Activated naive CD8-positive, alpha-beta T cell treated with anti-CD3 and anti-CD28 coated beads, Interleukin-2, amount 50 U/mL, for 24 hours (primary cell): ENCODE measurements at places on chromosomes 6 and 20.

- H3K27me3 ChIP-seq = no peaks in the 10 kb centered on the region
- peaks cover 74% of the 10 kb centered on the region for H3K4me1 ChIP-seq
- peaks cover 40% of the 10 kb centered on the region for H3K36me3 ChIP-seq
- DNase-seq = peak; percentile 32
These were observed 1.3 kb upstream of the TAPBP start for GRCh38 chr6:33314943-33315792.

DNA sequence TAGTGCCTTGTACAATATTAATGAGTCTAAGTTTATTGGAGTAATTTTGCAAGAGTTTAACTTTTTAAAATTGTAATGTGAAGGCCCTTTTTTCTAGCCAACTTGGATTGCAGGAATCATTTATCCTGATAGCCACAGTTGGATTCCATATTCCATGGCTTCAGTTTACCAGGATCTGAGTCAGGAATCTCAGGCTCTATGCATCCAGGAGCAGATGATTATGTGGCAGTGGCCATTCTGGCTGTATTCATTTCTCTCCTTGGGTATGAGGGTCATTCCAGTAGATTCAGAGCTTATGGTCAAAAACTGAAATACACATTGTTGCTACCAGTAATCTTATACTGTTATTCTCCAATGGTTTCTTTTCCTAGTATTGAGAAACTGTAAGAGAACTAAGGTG, 2.9 kb downstream of the AIG1 start:
- H3K27me3 ChIP-seq = no peaks in the 10 kb centered on the region
- H3K27ac ChIP-seq = no peak overlapping the region
- H3K4me1 ChIP-seq = peaks cover 27% of the 10 kb centered on the region

GRCh38 chr6:99434702-99435530, 9.8 kb upstream of the PNISR start:
- no peak for DNase-seq
- H3K36me3 ChIP-seq = peaks cover 7% of the 10 kb centered on the region
- no peaks in the 10 kb centered on the region for H3K27me3 ChIP-seq
- H3K4me1 ChIP-seq = no peaks in the 10 kb centered on the region
- H3K27ac ChIP-seq = no peak overlapping the region

- no peak for DNase-seq
- H3K27me3 ChIP-seq = no peaks in the 10 kb centered on the region
- H3K36me3 ChIP-seq = no peaks in the 10 kb centered on the region
- H3K4me1 ChIP-seq = peaks cover 17% of the 10 kb centered on the region
- no peak overlapping the region for H3K4me3 ChIP-seq
These were observed 28.2 kb upstream of the ITCH start for GRCh38 chr20:34334654-34335407.

GRCh38 chr6:33144373-33144772, 47.9 kb downstream of the COL11A2 start:
- H3K4me3 ChIP-seq = no peak overlapping the region
- H3K36me3 ChIP-seq = no peaks in the 10 kb centered on the region
- H3K4me1 ChIP-seq = peaks cover 5% of the 10 kb centered on the region
- H3K27me3 ChIP-seq = peaks cover 27% of the 10 kb centered on the region
- DNase-seq = no peak

- no peaks in the 10 kb centered on the region for H3K36me3 ChIP-seq
- H3K27me3 ChIP-seq = peaks cover 5% of the 10 kb centered on the region
- DNase-seq = no peak
- H3K4me1 ChIP-seq = no peaks in the 10 kb centered on the region
- H3K27ac ChIP-seq = no peak overlapping the region
- no peak overlapping the region for H3K4me3 ChIP-seq
These were observed 227.9 kb downstream of the TBXT start for GRCh38 chr6:165939601-165940290.

GRCh38 chr20:8542110-8542486, 410.0 kb downstream of the PLCB1 start:
- no peak overlapping the region for H3K4me3 ChIP-seq
- peaks cover 1% of the 10 kb centered on the region for H3K4me1 ChIP-seq
- H3K27me3 ChIP-seq = no peaks in the 10 kb centered on the region
- H3K36me3 ChIP-seq = no peaks in the 10 kb centered on the region
- no peak for DNase-seq

GRCh38 chr6:44650947-44651346, 263.4 kb downstream of the CDC5L start:
- H3K27ac ChIP-seq = no peak overlapping the region
- H3K4me1 ChIP-seq = peaks cover 11% of the 10 kb centered on the region
- H3K27me3 ChIP-seq = peaks cover 5% of the 10 kb centered on the region
- H3K4me3 ChIP-seq = no peak overlapping the region

DNA sequence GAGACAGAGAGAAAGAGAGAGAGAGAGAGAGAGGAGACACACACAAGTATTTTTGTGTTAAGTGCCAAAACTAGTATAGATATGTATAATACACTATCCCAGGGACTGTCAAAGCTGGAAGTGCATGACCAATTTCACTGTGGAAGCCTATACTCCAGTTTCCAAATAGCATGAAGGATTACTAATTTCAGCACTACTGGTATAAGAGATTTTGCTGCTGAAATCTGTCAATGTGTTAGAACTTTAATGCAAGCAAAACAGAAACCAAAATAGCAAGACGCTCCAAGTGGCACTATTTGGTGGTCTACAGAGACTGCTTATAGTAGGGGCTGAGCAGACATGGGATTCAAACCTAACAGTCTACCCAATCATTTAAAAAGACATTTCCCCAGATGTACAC, 284.8 kb downstream of the BTBD9 start:
- H3K36me3 ChIP-seq = peaks cover 1% of the 10 kb centered on the region
- no peak overlapping the region for H3K27ac ChIP-seq
- H3K27me3 ChIP-seq = no peaks in the 10 kb centered on the region
- H3K4me1 ChIP-seq = peaks cover 3% of the 10 kb centered on the region
- DNase-seq = no peak
- no peak overlapping the region for H3K4me3 ChIP-seq

- H3K4me3 ChIP-seq = no peak overlapping the region
- no peaks in the 10 kb centered on the region for H3K4me1 ChIP-seq
- H3K36me3 ChIP-seq = no peaks in the 10 kb centered on the region
These were observed 121.4 kb downstream of the KIF13A start for GRCh38 chr6:17865798-17866725.

- peaks cover 3% of the 10 kb centered on the region for H3K27me3 ChIP-seq
- H3K36me3 ChIP-seq = no peaks in the 10 kb centered on the region
- DNase-seq = no peak
- no peak overlapping the region for H3K27ac ChIP-seq
- H3K4me3 ChIP-seq = no peak overlapping the region
These were observed 100.3 kb downstream of the ZNF217 start for GRCh38 chr20:53493311-53493857.

DNA sequence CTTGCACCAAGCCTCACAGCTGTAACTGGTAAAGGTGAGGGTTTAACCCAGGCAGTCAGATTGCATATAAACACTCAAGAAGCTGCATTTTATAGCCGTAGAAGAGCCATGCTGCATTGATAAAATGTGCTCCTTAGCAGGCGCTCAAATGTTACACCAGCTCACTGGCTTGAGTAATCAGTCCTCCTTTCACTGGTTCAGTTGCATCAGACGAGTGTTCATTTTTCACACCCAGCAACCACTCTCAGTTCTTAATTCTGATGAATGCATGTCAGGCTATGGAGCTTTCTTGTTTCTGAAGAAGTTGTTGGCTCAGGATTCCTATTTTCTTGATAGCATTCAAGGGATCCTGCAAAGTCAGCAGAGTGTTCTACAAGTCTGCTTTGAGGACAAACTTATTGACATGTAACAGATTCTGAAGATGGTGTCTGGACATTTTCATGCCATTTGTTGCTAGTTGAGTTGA, 198.3 kb downstream of the PLCB1 start:
- H3K4me3 ChIP-seq = no peak overlapping the region
- no peaks in the 10 kb centered on the region for H3K4me1 ChIP-seq

- H3K4me3 ChIP-seq = no peak overlapping the region
- peaks cover 67% of the 10 kb centered on the region for H3K36me3 ChIP-seq
- peak; percentile 58 for DNase-seq
- peaks cover 39% of the 10 kb centered on the region for H3K4me1 ChIP-seq
- H3K27me3 ChIP-seq = no peaks in the 10 kb centered on the region
These were observed 6.7 kb downstream of the PSMA7 start for GRCh38 chr20:62136283-62137091.

DNA sequence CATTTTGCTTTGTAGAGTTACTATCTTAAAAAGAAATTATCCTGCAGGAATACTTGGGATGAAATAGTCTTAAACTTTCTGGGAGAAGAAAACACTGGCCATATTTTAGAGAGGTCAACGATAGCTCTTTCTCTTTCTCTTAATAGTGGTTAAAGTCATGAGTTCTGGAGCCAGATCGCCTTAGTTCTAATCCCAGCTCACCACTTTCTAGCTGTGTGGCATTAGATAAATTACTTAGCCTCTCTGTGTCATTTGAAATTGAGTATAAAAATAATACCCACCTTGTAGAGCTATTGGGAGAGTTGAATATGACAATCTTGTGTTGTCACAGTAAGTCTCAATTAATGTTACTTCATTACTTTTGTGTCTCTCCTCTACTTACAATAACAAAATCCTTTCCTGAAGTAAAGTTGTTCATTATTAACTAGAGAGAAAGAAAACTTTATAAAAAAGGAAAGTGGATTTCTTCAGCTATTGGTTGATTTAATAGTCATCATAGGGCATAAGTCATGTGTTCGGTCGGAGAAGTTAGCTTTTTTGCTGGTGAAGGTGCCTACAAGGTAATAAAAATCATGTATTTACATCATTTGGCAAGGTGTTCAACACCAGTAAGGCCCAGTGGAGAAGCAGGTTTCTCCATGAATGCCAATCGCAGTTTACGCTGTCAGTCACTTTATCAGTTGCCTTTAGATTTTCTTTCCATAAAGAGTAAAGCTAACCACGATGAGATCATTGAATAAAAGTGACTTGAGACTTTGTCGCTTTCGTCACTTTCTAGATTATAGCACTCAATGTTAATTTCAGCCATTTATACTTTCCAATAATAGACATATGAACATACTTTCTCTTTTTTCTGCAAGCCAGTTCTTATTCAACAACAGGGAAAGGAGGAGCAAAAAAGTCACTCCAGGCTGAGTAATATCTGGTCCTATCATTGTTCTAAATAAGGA, 2.0 kb downstream of the NEDD9 start:
- peak overlapping the region; percentile 86 for H3K4me3 ChIP-seq
- peaks cover 12% of the 10 kb centered on the region for H3K36me3 ChIP-seq
- no peak overlapping the region for H3K27ac ChIP-seq
- H3K27me3 ChIP-seq = no peaks in the 10 kb centered on the region

DNA sequence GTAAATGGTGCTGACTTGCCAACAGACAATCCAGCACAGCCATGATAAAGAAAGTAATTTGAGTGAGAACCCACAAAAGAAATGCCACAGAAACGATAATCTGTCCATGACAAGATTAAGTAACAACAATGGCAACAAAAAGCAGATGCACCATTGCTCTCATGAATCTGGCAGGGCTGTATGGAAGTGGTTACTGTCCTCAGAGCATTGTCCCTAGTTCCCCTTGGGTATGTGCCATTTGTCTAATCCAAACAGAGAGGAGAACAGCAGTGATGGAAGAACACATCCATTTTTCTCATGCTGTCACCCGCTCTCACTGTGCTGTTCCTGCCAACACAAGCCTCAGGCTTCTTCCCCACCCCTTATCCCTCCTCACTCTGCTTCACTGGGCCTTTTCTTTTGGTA, 65.8 kb downstream of the REV3L start:
- no peak overlapping the region for H3K4me3 ChIP-seq
- no peak for DNase-seq
- no peaks in the 10 kb centered on the region for H3K27me3 ChIP-seq
- peaks cover 3% of the 10 kb centered on the region for H3K36me3 ChIP-seq

DNA sequence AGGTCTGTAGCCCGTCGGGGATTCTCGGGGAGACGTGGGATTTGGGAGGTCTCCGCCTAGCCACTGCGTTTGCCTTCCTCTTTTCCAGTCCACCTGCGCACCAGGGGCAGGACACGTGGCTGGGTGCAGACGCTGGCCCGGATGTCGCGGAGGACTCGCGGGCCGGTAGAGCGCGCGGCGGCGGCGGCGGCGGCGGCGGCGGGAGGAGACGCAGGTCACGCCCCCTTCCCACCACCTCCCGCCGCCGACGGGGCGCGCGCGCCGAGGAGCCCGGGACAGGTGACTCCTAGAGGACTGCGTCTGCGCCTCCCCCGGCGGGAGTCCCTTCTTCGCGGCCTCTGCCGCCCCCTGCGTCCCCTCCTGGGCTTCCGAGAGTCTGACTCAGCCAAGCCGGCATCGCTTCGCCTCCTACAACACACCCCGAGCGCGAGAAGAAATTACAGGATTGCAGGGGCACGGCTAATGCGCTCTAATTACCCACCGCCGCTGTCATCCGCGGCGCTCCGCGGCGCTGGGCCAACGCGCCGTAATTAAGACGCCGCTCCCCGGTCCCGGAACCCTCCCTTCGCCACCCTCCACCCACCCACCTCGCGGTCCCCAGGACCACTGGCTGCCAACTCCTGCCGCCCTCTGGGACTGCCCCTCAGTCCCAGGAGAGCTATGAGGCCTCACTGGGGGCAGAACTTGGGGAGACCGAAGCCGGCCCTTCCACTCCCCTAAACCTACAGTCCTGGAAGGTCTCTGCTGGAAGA, 124.5 kb downstream of the MRPL14 start:
- H3K36me3 ChIP-seq = no peaks in the 10 kb centered on the region
- H3K27ac ChIP-seq = no peak overlapping the region

DNA sequence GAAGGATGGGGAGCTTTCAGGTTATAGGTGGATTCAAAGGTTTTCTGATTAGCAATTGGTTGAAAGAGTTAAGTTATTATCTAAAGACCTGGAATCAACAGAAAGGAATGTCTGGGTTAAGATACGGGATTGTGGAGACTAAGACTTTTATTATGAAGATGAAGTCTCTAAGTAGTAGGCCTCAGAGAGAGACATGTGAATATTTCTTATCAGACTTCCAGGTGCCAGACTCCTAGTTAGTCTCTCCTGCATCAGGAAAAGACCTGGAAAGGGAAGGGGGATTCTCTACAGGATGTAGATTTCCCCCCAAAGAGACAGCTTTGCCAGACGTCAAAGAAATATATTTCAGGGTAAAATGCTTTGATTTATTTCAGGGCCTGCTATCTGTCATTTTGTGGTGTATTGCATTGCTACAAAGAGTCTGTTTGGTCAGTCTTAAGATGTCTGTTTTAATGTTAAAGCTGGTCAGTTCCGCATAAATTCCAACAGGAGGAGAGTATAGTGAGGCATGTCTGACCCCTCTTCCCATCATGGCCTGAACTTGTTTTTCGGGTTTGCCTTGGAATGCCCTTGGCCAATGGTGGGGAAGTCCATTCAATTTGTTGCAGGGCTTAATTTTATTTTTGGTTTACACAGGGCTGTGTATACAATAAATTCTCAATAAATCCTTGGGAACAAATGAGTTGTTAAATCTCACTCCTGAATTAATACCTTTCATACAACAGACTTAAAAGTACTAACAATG, 103.4 kb upstream of the RALGAPA2 start:
- no peak overlapping the region for H3K4me3 ChIP-seq
- no peaks in the 10 kb centered on the region for H3K4me1 ChIP-seq
- H3K27ac ChIP-seq = no peak overlapping the region
- peaks cover 7% of the 10 kb centered on the region for H3K27me3 ChIP-seq
